CD8-positive, alpha-beta T cell (primary cell): ENCODE measurements at places on chromosomes 2 and 18.
A peak's percentile ranks its signal among the peaks of the same experiment; 100 is the strongest.

DNA sequence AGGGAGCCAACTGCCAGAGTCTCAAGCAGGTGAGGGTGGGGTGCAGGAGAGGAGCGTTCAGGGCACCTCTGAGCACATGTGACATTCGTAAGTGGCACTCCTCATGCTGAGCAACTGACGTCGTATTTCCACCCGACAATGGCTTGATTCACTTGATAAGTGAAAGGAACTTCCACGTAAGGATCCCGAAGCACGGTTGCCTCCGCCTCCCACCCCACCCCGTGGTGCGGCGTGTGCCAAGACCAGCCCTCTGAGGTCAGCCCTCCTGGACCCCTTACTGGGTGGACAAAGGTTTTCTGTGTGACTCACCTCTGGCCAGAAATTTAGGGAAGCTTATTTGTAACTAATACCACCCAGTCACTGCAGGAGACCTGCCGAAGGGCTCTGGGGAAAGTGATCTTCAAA lies 59.9 kb downstream of the AGAP1 start:
- no peak for DNase-seq

GRCh38 chr2:196592331-196592910 lies 47.1 kb upstream of the CCDC150 start:
- no peak for DNase-seq

- no peak for DNase-seq
Measured at GRCh38 chr2:13558368-13558767, 841.6 kb downstream of the TRIB2 start.

DNA sequence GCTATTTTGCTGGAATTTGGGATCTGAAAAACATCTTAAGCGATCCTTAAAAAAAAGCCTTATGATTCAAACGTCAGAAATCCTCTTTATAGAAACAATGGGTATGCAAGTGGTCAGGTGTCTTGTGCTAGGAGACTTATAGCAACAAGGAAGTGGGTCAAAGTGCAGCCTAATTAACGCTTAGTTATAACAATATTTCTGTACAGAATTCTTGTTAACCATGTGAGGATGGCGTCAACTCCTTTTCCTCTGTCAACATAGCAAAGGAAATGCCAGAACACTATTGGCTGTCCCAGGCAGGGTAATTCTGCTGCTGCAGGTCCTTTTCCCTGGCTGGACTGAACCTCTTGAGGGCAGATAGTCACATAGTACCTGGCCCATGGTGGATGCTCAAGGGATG lies 189.4 kb downstream of the MSH2 start:
- DNase-seq = no peak

- no peak for DNase-seq
Measured at GRCh38 chr2:135174049-135174809, 122.1 kb downstream of the RAB3GAP1 start.

GRCh38 chr2:158024288-158024898 lies 77.3 kb upstream of the UPP2 start:
- peak; percentile 35 for DNase-seq

DNA sequence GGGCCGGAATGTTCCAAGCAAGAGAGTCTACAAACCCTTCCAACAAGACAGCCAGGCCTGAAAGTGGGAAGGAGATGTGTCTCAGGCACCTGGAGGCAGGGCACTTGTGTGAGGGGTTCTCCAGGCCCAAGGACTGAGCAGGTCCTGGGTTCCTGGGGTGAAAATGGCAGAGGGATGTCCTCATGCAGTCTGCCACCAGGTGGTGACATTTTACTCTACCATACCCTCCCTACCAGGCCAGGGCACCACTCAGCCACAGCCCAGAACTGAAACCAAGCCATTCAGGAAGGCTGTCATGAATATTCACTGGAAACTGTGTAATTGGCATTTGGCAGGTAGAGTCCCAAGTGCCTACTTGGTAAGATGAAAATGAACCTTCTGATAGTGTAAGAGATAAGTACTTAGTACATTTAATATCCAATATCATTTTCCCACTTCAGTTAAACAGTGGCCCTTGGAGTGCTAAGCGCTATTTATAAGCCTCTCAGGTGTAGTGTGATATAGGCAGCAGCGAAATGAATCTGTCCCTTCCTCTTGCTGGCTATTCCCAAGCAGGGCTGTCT lies 185.1 kb downstream of the MYO5B start:
- peak; percentile 51 for DNase-seq

DNA sequence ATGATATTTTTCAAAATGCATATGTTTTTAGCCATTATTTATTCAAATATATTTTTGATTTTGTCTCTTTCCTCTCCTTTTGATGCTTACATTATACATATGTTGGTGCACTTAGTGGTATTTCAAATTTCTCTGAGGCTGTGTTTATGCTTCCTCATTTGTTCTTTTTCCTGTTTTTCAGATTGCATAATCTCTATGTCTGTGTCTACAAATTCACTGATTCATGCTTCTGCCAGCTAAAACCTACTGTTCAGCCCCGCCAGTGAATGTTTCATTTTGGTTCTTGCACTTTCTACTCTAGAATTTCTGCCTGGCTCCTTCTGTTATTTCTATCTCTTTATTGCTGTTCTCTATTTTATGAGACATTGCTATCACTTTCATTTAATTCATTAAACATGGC lies 951.7 kb upstream of the CNTNAP5 start:
- no peak for DNase-seq

DNA sequence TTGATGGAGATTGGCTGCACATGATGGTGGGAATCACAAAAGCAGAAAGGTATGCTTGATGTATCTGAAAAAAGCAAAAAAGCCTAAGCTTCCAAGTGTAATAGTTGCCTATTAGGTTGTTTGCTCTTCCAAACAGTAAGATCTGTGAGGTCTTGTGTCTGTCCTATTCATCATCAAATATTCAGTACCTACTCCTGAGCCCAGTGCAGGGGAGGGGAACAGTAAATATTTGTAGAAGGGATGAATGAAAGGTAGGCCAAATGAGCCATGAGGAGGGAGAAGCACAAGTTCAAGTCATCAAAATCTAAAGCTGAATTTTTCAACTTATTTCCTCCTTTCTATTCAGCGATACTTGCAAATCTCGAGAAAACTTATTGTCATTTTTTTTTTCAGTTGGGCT lies 153.2 kb upstream of the ETAA1 start:
- no peak for DNase-seq

- no peak for DNase-seq
Measured at GRCh38 chr2:74702001-74702715, 48.1 kb downstream of the SEMA4F start.

GRCh38 chr2:58291726-58292438 lies 50.8 kb upstream of the FANCL start:
- no peak for DNase-seq

GRCh38 chr18:77151033-77151771 lies 18.6 kb upstream of the MBP start:
- no peak for DNase-seq

GRCh38 chr2:227161947-227162346 lies 2.1 kb downstream of the COL4A4 start:
- DNase-seq = no peak

DNA sequence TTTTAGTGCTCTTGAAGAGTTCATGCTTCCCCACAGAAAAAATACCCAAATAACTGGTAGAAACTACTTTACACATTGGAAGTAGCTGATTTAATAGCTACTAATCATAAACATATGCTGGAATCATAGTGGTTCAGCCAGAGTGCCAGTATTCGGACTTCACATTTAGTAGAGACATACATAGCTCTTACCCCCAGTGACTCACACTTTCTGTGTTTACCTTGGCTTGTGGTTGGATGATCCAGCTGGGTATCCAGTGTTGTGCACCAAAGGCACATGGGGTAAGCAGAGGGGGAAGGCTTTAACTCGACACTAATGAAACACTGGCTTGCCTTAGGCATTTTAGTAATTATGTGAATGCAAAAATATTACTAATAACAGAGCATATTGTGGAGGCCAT lies 18.1 kb downstream of the ARHGAP28 start:
- no peak for DNase-seq

DNA sequence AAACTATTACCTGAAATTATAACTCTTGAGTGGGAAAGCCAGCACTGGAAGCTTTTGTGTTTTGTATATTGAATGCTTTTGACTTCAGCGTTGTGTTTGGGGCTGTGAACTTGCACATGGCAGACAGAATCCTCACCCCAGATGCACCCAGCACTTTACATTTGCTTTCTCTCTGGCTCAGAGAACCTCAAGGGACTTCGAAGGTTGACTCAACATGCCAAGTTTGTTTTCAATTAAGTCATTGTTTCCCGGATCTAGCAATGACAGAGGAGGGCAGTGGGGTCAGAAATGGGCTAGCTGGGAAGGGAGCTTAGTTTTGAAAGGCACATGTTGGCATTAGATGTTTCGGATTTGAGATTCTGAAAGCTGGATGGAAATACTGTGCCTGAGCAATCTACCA lies 22.4 kb downstream of the TET3 start:
- no peak for DNase-seq

DNA sequence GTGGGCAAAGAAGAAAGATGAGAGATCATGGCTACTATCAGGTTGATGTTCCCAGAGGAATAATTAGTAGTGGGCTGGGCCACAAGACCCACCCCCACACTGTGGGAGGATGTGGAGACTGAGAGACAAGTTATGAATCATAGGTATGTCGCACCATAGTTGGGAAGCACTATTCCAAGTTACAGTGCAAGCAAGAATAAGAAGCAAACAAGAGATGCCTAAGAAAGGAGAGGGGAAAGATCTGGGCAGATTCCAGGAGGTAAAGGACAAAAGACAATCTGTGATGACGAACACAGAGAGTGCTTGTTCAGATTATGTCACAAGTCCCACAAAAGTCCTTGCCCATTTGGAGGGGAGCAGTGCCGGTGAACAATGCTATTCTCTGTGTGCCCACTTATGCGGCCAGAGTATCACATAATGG lies 56.6 kb downstream of the FAM228A start:
- no peak for DNase-seq

DNA sequence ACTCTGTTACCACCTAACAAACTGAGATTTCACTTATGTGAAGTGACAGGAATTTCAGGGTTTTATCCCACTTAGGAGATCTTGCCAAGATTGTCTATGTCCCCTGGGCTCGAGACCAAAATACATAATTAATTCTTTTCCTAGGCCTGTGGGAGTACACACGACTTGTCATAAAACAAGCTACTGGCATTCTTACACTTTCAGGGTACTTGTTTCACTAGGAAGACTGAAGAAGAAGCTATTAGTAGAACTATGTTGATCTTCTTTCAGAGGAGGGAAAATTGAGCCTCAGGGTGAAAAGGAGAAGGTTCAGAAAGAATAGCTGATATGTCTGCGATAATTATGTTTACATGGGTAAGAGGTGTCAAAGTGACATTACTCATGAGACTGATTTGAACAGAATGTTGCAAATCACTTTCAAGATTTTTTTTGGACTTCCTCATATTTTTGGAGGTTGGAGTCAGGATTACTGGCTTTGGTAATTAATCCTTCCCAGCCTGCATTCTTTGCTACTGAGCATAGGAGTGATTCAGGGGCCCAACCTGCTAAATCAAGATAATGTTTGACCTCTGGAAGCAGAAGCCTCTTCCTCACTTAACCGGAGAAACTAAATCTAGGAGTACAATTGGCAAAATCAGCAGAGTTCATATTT lies 240.0 kb upstream of the NT5C1B start:
- no peak for DNase-seq
